Ovary (tissue), 10 donors: ENCODE measurements at places on chromosomes 11 and 22. TPM values are rescaled to one million over a fixed set of nuclear protein-coding genes. Genes with fewer than 3 reads are reported as not detected.

DNA sequence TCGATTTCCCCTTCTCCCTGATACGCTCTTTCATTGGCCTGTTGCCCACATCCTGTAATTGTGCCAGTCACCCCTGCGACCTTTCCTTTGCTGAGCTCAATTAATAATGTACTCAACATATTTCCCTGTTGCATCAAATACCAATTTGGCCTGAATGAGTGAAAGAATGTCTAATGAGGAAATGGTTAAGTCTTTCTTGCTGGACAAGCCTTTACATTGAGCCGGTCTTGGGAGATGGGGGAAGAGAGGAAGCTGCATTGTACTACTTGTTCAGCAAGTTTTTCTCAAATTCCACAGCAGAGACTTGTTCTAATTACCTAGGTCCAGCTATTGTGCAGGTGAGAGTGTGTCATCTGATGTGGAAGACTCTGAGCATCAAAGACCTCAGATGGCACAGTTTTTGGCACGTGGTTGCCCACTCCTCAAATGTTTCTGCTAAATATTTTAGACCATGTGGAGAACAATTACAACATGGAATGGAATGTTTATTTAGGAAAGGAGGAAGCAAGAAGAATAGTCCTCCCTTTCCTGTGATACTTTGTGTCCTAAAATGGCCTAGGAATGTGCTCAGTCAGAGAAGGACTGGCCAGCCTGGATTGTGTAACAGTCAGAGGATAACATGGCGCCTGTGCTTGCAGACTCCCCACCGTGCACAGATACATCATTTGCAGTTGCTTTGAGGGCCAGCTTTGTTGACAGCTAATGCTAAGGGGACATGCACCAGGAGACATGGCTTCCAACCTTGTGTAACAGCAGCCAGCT is 129.5 kb upstream of the E2F8 start:
- no peak overlapping the region for H3K27ac ChIP-seq
- no peaks in the 10 kb centered on the region for H3K36me3 ChIP-seq
- no peak for DNase-seq
- H3K4me3 ChIP-seq: no peak overlapping the region

TP53AIP1 gene
- total RNA-seq: 0.26 TPM

DNA sequence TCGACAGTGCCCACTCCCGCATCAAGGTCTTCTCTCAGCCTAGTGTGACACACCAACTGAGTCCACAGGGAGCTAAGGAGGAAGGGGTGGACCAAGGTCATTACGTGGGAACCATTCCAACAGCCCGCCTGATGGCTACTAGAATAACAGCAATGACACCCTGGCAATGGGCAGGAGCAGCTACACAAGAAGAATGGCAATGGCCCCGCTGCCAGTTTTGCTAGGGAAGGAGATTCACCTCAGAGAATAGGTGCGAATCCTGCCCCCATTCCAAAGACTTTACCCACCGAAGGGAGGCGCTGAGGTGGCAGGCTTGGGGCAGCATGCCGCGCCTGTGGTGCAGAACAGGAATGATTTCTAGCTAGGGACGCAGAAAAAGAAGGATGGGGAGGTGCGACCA is 9.1 kb downstream of the WT1 start:
- peak; percentile 55 for DNase-seq
- peak overlapping the region; percentile 94 for H3K27ac ChIP-seq
- no peaks in the 10 kb centered on the region for H3K36me3 ChIP-seq
- no peak overlapping the region for H3K4me3 ChIP-seq
- no peaks in the 10 kb centered on the region for H3K27me3 ChIP-seq
- peaks cover 10% of the 10 kb centered on the region for H3K4me1 ChIP-seq

- no peak for DNase-seq
- peaks cover 6% of the 10 kb centered on the region for H3K4me1 ChIP-seq
- no peaks in the 10 kb centered on the region for H3K36me3 ChIP-seq
- no peak overlapping the region for H3K27ac ChIP-seq
- no peak overlapping the region for H3K4me3 ChIP-seq
- H3K27me3 ChIP-seq: no peaks in the 10 kb centered on the region
These were observed 1.9 kb downstream of the PATL1 start for GRCh38 chr11:59666969-59667368.

DNA sequence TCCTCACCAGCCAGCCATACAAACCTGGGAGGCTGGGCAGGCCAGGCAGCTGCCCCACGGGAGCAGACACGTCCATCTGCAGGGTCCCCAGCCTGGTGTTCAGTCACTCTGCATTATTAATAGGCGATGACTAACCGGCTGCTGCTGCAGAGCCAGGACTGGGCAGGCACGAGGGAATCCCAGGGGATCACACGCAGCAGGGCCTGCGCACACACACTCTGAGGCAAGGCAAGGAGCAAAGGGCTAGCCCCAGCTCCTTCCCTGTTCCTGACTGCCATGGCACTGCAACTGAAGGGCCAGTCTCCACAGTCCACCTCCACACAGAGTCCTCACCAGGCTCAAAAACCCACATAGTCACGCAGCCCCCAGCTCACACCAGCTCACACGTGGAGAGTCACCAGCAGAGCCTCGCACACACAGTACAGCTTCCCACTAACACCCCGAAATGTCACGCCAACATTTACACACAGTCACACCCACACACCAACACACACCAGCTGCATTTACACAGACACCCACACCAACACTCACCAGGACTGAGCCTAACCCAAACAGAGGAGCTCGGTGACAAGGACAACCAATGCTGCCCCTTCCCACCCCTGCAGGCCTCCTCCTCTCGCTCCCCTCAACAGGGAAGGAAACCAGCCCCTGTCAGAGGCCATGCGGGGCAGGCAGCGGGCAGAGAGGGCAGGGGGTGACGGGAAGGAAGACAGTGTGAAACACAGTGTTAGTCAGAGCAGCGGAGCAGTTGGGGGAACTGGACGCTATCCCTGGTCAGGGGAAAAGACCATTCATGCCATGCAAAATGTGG is 47.3 kb downstream of the NRXN2 start:
- no peak overlapping the region for H3K4me3 ChIP-seq
- H3K27me3 ChIP-seq: no peaks in the 10 kb centered on the region
- H3K36me3 ChIP-seq: no peaks in the 10 kb centered on the region

GAB2 gene
- 50.5 TPM for total RNA-seq

GRCh38 chr22:22380098-22381030 is 128.2 kb downstream of the ZNF280B start:
- no peaks in the 10 kb centered on the region for H3K27me3 ChIP-seq
- no peaks in the 10 kb centered on the region for H3K4me1 ChIP-seq
- H3K27ac ChIP-seq: no peak overlapping the region
- no peak overlapping the region for H3K4me3 ChIP-seq
- H3K36me3 ChIP-seq: no peaks in the 10 kb centered on the region

- H3K27me3 ChIP-seq: no peaks in the 10 kb centered on the region
- H3K4me3 ChIP-seq: no peak overlapping the region
- H3K27ac ChIP-seq: no peak overlapping the region
- no peaks in the 10 kb centered on the region for H3K4me1 ChIP-seq
- no peaks in the 10 kb centered on the region for H3K36me3 ChIP-seq
These were observed 1071.2 kb downstream of the LRRC4C start for GRCh38 chr11:40388097-40388818.

- DNase-seq: no peak
- no peaks in the 10 kb centered on the region for H3K36me3 ChIP-seq
- H3K27me3 ChIP-seq: no peaks in the 10 kb centered on the region
- H3K4me3 ChIP-seq: no peak overlapping the region
- no peaks in the 10 kb centered on the region for H3K4me1 ChIP-seq
- no peak overlapping the region for H3K27ac ChIP-seq
These were observed 7.2 kb downstream of the OSBP2 start for GRCh38 chr22:30701872-30702271.

GRCh38 chr11:68506908-68507307 is 46.4 kb downstream of the PPP6R3 start:
- H3K4me1 ChIP-seq: peaks cover 28% of the 10 kb centered on the region
- H3K36me3 ChIP-seq: no peaks in the 10 kb centered on the region
- no peaks in the 10 kb centered on the region for H3K27me3 ChIP-seq
- no peak for DNase-seq
- no peak overlapping the region for H3K4me3 ChIP-seq
- H3K27ac ChIP-seq: no peak overlapping the region

DNA sequence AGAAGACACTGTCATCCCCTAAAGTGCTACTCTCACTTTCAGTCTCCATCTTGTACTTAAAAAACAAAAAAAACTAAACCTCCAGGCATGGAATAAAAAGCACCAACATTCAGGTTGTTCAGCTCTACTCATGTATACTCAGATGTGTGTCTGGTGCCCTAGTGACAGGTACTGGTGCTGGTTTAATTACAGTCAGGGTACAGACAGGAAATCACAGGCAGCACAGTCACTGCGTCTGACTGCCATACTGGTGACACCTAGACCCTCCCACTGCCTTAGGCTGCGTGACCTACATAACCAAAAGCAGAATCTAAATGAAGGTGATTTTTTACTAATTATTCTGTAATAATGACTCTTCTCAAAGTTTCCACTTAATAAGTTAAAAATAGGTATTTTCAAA is at the start of gene ARHGAP32:
Gene ARHGAP32, minus strand, starts transcription at position 176 of the 400 bp plus-strand sequence. Its CDS starts 127 bp downstream, at position 49.
- no peak for DNase-seq
- H3K4me3 ChIP-seq: no peak within 1 kb of the TSS
- no peaks in the 10 kb centered on the region for H3K36me3 ChIP-seq
- no peak within 1 kb of the TSS for H3K27ac ChIP-seq
- H3K4me1 ChIP-seq: peaks cover 2% of the 10 kb centered on the region

GRCh38 chr11:17496406-17496805 is 19.8 kb upstream of the ABCC8 start:
- H3K27ac ChIP-seq: no peak overlapping the region
- no peaks in the 10 kb centered on the region for H3K36me3 ChIP-seq
- H3K4me3 ChIP-seq: no peak overlapping the region
- no peaks in the 10 kb centered on the region for H3K4me1 ChIP-seq
- no peak for DNase-seq

DNA sequence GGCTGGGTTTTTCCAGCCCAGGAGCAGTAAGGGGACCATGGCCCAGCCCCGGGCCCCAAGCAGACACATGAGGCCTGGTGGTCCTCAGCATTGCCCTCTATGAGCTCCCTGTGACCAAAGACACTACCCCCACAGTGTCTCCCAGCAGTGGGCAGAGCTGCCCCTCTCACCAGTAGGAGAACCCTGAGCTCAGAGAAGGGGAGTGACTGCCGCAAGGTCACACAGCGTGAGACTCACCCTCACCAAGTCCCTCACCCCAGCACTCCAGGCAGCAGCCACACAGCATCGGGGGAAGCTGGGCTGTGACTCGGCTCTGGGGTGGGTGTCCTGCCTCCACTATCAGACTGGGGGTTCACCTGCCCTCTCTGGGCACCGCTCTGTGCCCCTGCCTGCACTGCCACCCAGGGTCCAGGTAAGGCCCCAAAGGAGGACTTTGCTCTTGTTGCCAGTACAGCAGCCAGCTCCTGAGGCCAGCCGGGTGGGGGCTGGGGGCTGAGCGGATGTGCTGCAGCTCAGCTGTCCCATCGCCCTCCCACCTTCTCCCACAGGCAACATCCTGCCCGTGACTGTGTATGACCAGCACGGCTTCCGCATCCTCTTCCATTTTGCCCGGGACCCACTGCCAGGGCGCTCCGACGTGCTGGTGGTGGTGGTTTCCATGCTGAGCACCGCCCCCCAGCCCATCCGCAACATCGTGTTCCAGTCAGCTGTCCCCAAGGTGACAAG is 7.9 kb upstream of the SH3BP1 start:
- DNase-seq: no peak
- H3K27me3 ChIP-seq: no peaks in the 10 kb centered on the region
- H3K4me3 ChIP-seq: no peak overlapping the region
- H3K4me1 ChIP-seq: peaks cover 16% of the 10 kb centered on the region
- H3K27ac ChIP-seq: peak overlapping the region; percentile 84

DNA sequence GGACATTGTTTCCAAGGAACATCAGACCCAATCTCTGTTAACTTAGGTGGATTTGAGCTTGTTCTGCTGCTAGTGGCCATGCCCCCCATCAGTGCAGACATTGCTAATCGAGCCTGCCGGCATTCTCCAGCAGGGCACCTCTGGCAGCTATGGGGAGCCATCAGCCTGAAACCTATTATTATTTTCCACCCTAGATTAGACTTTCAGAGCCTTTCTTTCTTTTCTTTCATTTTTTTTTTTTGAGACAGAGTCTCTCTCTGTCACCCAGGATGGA is 4.9 kb downstream of the CACNA1I start:
- H3K36me3 ChIP-seq: no peaks in the 10 kb centered on the region
- no peaks in the 10 kb centered on the region for H3K4me1 ChIP-seq

HBB gene
- total RNA-seq: 58.5 TPM

- no peak for DNase-seq
- H3K4me1 ChIP-seq: no peaks in the 10 kb centered on the region
- no peak overlapping the region for H3K27ac ChIP-seq
- no peaks in the 10 kb centered on the region for H3K27me3 ChIP-seq
- no peak overlapping the region for H3K4me3 ChIP-seq
These were observed 318.7 kb downstream of the BRD1 start for GRCh38 chr22:49509016-49509415.

DNA sequence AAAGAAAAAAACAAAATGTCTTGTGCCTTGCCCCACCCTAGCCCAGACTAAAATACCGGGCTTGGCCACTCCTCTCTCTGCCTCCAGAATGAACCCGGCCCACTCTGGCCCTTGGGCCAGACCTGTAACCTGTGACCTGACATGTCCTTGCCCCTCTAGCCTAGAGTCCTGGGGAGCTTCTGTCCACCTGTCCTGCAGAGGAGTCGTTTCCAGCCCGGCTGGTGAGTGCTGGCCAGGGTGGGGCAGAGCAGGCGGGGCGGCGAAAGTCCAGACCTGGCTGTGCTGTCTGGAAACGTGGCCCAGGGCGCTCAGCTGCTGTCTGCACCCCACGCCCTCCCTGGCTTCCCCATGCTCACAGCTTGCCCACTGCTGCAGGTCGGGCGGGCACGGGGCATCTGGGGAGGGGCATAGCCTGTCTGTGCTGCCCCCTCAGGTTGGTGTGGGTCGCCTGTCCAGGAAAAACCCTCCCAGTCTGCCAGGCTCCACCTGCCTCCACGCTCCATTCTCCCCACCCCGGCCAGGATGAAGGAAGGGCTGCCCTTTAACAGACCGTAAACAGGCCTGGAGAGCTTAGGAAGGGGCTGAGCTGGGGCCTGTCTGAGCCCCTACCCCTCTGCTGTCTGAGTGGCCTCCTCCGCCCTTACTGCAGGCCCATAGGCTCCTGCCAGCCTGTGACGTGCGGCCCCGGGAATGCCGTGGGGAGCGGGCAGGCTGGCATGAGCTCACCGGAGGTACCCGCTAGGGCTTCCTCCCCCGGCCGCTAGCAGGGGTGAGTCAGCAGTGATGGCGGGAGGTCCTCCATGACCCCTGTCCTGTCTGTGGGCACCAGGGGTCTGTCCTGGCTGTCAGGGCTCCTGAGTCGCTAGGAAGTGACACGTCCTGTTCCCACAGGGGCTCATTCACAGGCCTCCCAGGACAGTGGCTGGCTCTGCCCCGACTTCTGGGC is 1.9 kb downstream of the CD151 start:
- H3K4me1 ChIP-seq: peaks cover 21% of the 10 kb centered on the region
- H3K36me3 ChIP-seq: no peaks in the 10 kb centered on the region
- no peak for DNase-seq
- no peaks in the 10 kb centered on the region for H3K27me3 ChIP-seq
- peak overlapping the region; percentile 13 for H3K4me3 ChIP-seq
